ENCODE measurements at places on chromosomes 1 and 21.

DNA sequence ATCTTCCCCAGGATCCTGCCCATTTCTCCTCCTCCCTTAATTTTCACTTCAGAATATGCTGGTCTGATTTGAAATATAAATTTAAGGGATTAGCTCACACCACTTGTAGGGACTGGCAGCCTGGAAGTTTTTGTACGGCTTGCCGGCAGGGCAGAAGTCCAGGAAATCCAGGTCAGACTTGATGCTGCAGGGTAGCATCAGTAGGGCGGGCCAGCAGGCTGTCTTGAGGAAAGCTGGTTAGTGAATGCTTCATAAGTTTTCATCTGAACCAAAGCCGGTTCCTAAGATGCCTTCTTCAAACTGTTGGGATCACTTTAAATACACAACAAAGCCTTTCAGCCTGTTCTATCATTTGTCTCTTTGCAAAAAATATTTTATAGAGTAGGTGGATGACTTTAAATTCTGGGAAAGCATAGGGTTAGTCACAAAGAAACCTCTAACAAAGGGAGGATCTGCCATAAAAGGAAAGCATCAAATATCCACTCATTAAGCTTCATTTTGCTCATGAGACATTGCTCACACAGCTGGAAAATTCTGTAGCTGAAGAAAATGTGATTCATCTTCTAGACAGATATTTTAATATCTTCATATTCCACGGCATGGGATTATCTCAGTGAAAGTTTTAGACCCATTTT lies 90.7 kb upstream of the GFI1 start:
- no peak for DNase-seq

- DNase-seq: no peak
Observed at GRCh38 chr1:182716740-182717720, 32.6 kb upstream of the RGS8 start.

GRCh38 chr1:197269053-197269452 lies 1.0 kb downstream of the CRB1 start:
- DNase-seq: no peak

GRCh38 chr1:172391976-172392375 lies 28.5 kb upstream of the C1orf105 start:
- no peak for DNase-seq

DNA sequence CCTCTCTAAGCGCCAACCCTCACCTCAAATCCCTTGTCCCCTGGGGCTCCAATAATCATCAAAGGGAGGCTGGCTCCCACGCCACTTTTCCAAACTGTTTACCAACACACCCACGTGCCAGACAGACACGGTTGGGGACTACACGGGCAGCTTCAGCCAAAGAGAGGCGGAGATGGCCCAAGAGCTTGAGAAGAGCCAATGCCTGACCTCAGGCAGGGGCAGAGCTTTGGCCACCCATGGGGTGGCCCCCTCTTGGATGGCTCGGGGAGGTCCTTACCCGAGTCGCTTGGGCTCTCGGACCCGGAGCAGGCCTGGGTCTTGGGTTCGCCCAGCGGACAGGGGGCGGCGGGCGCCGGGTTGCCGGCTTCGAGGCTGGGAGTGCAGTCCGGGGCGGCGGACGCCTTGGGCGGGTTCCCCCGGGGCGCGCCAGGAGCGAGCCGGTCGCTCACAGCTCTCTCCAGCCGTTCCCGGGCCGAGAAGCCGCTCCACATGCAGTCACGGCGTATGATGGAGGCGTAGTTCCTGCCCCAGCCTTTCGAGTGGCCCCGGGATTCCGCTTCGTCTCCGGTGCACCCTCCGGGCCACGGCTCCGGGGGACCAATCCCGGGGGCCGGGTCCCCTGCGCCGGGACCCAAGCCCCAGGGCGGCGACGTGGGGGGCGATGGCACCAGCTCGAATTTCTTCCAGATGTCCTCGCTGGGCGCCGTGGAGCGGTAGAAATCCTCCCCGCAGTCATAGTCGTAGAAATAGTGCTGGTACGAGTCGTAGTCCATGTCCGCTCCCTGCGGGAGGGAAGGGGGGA lies 854 bp downstream of the MYCL start:
- no peak for DNase-seq

- DNase-seq: no peak
Observed at GRCh38 chr1:230794431-230794830, 47.2 kb downstream of the CAPN9 start.

GRCh38 chr1:83086346-83086745 lies 912.6 kb downstream of the TTLL7 start:
- no peak for DNase-seq

DNA sequence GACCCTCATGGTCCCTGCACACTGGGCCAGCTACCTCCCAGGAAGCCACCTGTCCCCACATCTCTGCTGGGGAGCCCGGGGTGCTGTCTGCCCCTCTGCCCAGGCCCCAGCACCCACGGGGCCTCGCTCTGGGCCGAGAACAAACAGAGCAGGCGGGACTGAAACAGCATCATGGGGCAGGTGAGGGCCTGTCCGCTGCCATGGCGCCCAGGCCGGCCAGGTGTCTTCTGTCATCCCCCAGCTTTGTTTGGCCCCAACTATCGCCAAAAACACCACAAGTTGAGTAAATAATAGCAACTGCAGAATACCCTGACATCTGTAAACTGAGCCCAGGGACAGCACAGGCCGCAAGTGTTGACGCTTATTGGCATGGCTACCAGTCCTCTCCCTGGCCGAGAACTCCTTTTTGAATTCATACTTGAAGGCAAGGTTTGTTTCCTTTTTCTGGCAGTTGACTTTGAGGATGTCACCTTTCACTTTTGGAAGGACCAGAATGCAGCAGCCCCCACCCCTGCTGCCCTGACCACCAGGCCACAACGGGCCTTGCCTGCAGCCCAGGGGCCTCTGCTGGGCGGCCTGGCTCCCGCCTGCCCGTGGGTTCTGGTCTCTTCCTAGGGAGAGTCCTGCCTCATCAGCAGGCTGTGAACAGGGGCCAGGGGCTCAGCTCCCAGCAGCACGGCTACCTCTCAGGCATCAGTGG lies 152.7 kb downstream of the CASZ1 start:
- DNase-seq: no peak

- DNase-seq: no peak
Observed at GRCh38 chr1:243501002-243501401, 245.2 kb downstream of the SDCCAG8 start.

DNA sequence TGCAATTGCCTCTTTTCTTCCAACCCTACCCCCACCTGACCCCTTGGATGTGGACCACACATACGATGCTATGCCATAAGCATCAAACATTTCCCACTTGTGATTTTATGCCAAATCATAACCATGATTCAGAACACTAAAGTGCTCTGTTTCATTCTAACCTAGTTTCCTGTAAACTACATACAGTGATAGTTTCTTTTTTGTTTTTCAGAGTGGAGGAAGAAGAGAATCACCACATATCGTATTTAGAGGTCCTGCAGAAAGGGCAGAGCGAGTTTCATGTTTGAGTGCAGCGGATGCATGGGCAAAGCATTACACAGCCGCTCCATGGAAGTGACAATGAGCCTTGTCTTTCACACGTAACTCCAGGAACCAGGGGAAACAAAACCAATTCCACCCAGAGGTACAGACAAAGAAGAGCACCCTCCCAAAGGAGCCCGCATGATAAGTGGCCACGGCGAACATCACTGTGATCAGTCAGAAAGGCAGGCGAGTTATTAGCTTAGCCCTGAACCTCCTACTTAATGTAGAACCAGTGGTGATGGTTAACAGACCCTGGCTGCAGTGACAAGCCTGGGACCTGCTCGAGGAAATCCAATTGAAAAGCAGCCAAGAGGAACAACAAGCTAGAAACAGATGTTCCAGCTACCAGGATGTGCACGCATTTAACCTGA lies 64.0 kb upstream of the ZNF281 start:
- no peak for DNase-seq

DNA sequence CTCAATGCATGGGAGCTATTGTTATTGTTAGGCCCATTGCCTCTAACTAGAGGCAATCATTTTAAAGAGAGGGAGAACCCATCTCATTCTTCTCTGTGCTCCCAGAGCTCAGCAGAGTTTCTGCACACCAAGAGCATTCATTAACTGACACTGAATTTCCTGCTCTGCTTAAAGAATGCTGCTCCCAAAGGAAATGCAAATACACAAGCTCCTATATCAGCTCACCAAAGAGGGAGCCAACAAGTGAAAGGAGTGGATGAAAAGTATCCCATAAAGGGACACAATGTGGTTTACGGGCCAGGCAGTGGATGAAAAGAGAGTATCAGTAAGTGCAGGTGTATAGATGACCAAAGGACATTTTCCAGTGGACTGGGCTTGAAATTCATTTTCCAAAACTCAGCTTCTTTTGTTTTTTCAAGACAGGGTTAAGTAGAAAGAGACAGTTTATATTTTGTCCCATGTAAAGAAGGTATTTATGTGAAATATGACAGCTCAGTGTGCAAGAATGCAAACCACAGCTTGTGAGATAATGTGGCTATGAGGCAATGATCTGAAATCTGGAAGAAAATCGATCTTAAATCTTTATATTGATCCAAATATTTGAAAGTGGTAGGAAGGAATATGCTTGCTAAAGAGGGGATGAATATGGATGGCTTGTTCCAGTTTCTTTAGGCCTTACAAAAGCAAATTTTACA lies 207.7 kb upstream of the CAMK1G start:
- no peak for DNase-seq

GRCh38 chr1:190908691-190909090 lies 431.0 kb upstream of the BRINP3 start:
- no peak for DNase-seq

DNA sequence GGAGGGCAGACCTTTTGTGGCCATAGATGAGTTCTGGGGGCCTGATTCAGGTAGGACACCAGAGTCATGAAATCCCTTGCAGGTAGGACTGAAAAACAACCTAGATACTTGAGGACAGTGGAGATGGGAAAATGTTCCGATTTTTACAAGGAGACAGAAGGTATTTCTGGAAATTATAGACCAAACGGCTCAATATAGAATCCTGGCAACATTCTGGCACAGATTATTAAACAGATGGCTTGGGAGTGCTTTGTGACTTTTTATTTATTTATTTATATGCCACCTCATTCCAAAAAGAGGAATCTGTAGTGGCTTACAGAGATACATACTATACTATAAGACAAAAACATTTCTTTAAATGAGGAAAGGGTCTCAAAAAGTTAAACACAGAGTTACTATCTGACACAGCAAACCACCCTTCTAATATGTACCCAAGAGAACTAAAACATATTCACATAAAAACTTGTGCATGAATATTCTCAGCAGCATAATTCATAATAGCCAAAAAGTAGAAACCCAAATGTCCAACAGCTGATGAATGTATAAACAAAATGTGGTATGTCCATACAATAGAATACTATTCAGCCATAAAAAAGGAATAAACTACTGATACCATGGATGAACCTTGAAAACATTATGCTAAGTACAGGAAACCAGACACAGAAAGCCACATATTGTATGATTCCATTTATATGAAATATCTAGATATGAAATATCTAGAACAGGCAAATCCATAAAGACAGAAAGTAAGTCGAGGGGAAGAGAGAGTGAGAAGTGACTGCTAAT lies 49.8 kb downstream of the CDK18 start:
- DNase-seq: no peak

- DNase-seq: no peak
Observed at GRCh38 chr1:9371391-9371935, 78.8 kb downstream of the SPSB1 start.

DNA sequence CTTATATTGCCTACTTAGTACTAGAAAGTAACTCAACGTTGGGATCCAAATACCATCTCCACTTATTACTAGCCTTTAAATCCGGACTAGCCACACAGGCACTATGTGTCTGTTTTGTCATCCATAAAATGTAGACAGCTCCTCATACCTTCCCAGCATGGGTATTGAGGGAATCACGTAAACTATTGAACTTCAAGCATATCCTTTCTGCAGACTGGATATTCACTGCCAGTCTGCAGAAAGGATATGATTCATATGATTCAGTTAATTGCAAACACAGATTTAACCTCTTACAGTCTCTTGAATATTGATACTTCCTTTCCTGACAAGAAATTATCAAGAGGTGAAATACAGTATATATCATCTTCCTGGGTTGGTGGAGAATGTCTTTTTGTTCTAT lies 186.0 kb downstream of the LEPR start:
- DNase-seq: no peak

GRCh38 chr1:20367626-20368025 lies 77.0 kb downstream of the VWA5B1 start:
- DNase-seq: no peak

DNA sequence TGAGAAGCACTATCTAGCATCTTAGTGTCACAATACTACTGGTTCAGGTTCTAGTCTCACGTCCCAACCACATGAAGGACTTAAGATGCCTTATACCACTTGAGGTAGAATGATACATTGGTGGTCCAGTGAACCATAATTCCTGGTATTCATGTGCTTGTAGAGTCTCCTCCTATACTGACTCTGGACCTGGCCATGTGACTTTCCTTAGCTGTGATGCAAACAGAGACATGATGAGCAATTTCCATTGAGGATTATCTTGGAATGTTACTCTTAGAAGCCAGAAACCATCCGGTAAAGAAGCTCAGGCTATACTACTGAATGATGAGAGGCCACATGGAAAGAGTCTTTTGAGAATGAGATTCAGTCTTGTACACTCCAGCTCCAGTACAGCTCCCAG lies 105.7 kb downstream of the NME7 start:
- DNase-seq: no peak

DNA sequence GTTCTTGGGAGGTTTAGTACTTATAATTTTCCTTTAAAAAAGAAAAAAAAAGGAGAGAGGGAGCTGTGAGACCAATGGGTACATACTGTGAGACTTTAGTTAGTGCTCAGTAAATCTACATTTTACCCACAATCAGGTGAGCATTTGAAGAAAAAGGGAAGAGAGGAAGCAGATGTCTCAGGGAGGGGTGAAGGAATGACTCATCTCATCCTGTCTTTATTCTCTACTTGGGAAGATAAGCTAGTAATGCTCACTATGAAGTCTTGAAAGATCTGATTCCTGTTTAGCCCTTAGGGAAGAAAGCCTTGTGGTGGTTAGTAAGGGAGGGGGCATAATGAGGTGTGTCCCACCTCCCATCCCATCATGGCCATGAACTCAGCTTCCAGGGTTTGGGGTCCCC lies 112.6 kb downstream of the PLD5 start:
- no peak for DNase-seq

- no peak for DNase-seq
Observed at GRCh38 chr1:109786531-109787021, 22.9 kb upstream of the EPS8L3 start.

Data from cortex of kidney (tissue), 1 donor.